Nucleus accumbens (tissue), 56 donors: ENCODE measurements at places on chromosomes 4 and X.

- DNase-seq: no peak
These were observed 28.3 kb downstream of the HTRA3 start for GRCh38 chr4:8297691-8298485.

GRCh38 chr4:89379511-89380044 lies 72.0 kb upstream of the GPRIN3 start:
- DNase-seq: no peak

- no peak for DNase-seq
These were observed 74.6 kb upstream of the SHOX start for GRCh38 chrX:555725-556666.

GRCh38 chrX:130626521-130626920 lies 224.7 kb downstream of the RBMX2 start:
- no peak for DNase-seq

DNA sequence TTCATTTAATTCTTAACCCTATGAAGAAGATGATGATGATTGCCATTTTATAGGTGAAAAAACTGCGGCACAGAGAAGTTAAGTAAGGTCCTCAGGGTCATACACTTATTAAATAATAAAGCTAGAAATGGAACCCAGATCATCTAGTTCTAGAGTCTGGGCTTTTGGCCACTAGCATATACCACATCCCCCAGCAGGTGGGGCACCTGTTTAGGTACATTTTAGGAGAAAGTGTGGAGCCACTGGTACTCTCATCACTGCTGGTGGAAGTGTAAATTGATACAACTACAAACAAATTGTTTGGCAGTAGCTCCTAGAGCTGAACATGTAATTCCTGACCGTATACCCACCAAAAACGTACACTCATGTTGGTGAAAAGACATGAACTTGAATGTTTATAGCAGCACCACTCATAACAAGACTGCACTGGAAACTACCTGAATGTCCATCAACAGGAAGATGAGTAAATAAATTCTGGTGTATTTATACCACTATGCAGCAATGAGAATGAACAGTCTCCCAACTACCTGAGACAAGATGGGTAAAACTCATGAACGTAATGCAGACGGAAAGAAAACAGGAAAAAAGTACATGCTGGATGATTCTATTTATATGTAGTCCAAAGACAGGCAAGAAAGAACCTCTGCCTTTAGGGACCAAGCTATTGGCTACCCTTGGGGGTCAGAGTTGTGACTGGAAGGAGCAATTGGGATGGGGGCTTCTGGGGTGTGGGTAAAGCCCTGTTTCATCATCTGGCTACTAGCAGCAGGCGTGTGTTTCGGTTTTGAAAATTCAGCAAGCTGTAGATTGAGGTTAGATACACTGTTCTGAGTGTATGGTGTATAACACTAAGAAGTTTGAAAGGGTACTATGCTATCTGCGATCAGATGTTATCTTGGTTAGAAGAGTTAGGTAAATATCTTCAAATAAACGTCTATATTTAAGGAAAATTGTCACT lies 72.3 kb upstream of the ADGRG2 start:
- DNase-seq: no peak

GRCh38 chr4:52103319-52103718 lies 52.2 kb downstream of the SPATA18 start:
- no peak for DNase-seq

- DNase-seq: no peak
These were observed 763.9 kb downstream of the TRAM1L1 start for GRCh38 chr4:116321471-116321870.

DNA sequence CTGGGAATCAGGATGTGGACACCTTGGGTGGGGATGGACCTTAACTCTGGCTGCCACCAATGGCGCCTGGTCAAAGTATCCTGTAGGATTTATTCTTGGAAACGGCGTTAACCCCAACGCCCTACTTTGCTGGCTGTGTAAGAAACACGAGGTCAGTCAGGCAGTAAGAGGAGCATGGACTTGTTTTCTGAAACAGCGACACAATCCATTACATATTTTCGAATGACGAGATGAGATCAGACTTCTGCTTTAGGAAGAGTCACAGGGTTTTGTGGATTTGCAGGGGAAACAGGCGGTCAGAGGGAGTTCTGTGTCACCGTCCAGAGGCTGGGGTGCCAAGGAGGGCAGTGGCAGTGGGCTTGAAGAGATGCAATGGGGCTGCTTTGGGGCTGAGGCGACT lies 92.2 kb downstream of the TBL1X start:
- no peak for DNase-seq
